A549 (cell line): ENCODE measurements at places on chromosomes 13 and 19. TPM values are rescaled to one million over a fixed set of nuclear protein-coding genes. Genes with fewer than 3 reads are reported as not detected.

Gene ZNF888
- not detected in 3 replicates for polyA plus RNA-seq

Gene FPR1
- 0.04 to 0.05 TPM in 2 of 3 replicates, not detected in the other for polyA plus RNA-seq

Gene FFAR2
- not detected in 3 replicates for polyA plus RNA-seq

Gene RASAL3
- not detected in 3 replicates for polyA plus RNA-seq

Gene IGSF23
- 0.35 to 0.45 TPM (median 0.42 TPM) in 3 replicates for polyA plus RNA-seq

Gene FXYD7
- 0.15 TPM in 1 of 3 replicates, not detected in the others for polyA plus RNA-seq

Gene FFAR1
- not detected in 3 replicates for polyA plus RNA-seq

Gene ZIC5
- 2.8 to 3.1 TPM (median 3.1 TPM) in 3 replicates for polyA plus RNA-seq

Gene KLK15
- polyA plus RNA-seq: not detected in 3 replicates

Gene NRTN
- polyA plus RNA-seq: 0.45 to 0.61 TPM (median 0.50 TPM) in 3 replicates

Gene NLRP9
- polyA plus RNA-seq: not detected in 3 replicates

Gene CFAP97D2
- not detected in 3 replicates for polyA plus RNA-seq

DNA sequence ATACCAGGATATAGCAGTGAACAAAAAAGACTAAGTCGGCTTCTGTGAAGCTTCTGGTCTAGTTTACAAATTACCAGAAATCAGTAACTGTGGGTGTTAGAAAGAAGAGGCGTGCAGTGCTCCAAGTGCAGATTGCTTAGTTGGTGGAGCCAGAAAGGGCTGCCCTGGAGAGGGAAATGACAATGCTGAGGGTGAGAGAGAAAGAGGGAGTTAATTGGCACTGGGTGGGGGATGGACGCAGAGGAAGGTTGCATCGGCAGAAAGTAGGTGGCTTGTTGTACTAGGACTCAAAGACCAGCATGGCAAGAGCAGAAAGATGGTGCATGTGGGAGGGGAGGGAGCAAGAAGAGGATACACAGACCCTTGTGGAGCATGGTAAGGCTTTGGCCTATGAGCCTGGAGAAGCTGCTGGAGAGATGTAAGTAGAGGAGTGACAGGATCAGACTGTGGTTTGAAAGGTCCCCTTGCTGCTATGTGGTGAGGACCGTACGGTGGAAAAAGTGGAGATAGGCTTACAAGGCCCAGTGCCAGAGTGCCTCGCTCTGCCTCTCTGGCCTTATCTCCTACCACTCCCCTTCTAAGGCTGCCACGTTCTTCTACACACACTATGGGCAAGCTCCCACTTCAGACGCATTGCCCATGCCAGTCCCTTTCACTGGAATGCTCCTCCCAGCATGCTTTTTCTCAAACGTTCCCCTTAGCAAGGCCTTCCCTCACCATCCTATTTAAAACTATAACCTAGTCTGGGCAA lies 13.5 kb downstream of the SMG9 start:
- DNase-seq: no peak

GRCh38 chr19:8363803-8364771 lies at the start of gene ANGPTL4:
TSS of gene ANGPTL4 (plus strand) at chr19:8364155. CDS start at chr19:8364322, 167 bp downstream.
- DNase-seq: peak; percentile 69

DNA sequence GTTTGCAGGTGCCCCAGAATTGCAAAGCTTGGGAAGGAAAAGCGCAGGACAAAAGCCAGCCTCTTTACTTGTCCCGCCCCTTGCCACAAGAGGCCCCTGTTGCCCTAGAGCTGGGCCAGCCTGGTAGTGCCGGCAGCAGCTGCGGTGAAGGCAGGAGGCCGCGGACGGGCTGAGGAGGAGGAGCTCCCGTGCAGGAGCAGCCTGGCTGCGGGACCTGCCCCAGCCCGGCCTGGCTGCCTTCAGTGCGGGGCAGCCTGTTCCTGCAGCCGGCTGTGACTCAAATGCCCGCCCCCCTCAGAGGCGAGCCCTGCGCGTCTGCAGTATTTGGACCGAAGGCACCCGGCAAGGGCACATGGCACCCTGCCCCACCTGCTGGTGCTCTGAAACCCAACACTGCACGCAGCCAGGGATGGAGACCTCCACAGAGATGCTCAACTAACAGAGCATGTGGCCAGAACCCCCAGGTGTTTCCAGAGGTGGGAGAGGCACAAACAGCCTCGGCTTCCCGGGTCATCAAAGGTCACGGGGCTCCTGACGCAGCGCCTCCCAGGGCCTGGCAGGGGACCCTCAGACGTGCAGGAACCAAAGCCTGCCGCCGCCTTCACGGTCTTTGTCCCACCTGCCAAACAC lies 29.7 kb downstream of the NAXD start:
- no peak for DNase-seq

- no peak for DNase-seq
Observed at GRCh38 chr13:106691341-106691740, 123.4 kb upstream of the ARGLU1 start.

GRCh38 chr13:113327391-113327765 lies 30.3 kb downstream of the LAMP1 start:
- DNase-seq: no peak

GRCh38 chr13:113562844-113563243 lies 21.7 kb upstream of the TFDP1 start:
- no peak for DNase-seq

GRCh38 chr13:27977476-27978300 lies 8.6 kb upstream of the CDX2 start:
- no peak for DNase-seq

DNA sequence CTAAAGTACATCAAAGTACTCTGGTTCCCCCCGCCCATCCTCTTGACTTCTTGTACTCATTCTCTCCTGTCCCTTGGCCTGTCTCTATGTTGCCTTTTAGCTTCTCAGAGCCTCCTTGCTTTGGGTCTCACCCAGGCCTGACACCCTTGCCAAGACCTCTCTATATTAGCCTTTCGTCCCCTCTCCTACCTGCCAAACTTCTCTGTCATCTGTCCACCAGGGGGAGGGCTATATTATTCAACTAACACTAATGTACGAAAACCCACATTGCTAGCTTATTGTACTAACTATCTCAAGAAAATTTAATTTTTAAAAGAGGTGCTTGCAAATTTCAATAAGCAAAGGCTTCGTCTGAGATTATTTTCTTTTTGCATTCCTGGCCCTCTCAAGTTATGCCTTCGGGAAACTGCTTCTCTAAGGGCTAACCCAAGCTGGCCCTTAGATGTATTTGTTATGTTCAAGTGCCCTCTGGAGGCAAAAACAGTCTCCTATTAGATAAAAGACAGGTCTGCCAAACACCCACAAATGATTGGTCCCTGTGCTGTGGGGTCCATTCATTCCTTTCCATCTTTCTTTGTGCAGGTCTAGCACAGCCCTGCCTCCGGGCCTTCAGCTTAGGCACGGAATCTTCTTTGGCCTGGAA lies 6.3 kb upstream of the MRPS31 start:
- DNase-seq: peak; percentile 35

DNA sequence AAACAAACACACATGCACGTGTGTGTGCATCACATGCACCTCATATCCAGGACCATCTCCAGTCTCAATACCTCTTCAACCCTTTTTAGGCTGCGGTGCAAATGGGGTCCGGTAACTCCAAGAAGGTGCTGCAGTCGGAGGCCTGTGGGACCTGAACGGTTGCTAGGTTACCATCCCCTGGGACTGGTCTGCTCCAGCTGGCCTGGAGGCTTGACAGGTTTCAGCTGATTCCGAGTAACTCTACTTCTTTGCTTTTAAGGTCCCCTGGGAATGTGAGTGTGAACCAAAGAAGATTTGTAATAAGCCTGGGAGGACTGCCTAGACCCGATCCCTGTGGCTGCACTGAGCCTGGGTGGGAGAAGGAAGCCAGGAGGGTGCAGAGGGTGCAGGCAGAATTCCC lies 117.5 kb downstream of the CCNA1 start:
- DNase-seq: no peak

DNA sequence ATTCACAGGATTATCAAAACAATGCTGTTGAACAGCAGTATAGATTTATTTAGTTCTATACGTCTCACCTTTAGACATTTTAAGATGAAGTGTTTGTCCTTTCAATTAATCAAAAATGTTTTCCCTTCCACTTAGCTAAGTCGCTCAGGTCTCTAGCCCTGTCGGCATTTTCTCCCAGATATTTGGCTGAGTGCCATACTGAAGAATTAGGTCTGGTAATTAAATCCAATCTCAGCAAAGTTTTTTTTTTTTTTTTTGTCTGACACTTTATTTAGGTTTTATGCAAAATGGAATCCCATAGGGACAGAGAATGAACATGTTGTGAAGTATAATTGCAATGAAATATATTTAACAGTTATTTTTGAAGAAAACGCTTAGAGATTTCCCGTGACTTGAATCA lies 44.1 kb downstream of the RFC3 start:
- DNase-seq: no peak

GRCh38 chr19:3108775-3109174 lies 14.6 kb downstream of the GNA11 start:
- DNase-seq: no peak

DNA sequence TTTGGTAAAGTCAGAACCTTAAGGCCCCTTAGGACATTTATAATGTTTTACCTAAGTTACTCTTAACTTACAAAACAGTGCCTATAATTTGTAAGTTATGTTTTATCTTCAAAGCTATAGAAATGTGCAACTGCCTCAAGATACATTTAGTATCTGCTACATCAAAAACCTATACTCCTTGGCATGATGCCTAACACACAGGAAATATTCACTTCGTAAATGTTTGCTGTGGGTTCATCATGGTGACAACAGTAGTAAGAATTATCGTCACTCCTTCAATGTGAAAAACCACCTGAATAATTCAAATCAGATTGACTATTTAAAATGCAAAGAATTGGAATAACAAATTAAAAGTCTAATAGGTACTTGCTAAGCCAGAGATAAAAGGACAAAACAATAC lies 184.1 kb downstream of the DIAPH3 start:
- no peak for DNase-seq

GRCh38 chr13:78341032-78341431 lies 262.3 kb downstream of the POU4F1 start:
- no peak for DNase-seq

GRCh38 chr13:73767191-73767741 lies 366.9 kb downstream of the KLF12 start:
- no peak for DNase-seq

- DNase-seq: no peak
Observed at GRCh38 chr13:98020271-98020670, 66.8 kb downstream of the IPO5 start.

GRCh38 chr13:43132911-43133310 lies 109.5 kb downstream of the DNAJC15 start:
- DNase-seq: no peak

- no peak for DNase-seq
Observed at GRCh38 chr19:3521104-3521445, 15.0 kb downstream of the FZR1 start.

- DNase-seq: no peak
Observed at GRCh38 chr13:24178847-24179485, 18.4 kb downstream of the SPATA13 start.

DNA sequence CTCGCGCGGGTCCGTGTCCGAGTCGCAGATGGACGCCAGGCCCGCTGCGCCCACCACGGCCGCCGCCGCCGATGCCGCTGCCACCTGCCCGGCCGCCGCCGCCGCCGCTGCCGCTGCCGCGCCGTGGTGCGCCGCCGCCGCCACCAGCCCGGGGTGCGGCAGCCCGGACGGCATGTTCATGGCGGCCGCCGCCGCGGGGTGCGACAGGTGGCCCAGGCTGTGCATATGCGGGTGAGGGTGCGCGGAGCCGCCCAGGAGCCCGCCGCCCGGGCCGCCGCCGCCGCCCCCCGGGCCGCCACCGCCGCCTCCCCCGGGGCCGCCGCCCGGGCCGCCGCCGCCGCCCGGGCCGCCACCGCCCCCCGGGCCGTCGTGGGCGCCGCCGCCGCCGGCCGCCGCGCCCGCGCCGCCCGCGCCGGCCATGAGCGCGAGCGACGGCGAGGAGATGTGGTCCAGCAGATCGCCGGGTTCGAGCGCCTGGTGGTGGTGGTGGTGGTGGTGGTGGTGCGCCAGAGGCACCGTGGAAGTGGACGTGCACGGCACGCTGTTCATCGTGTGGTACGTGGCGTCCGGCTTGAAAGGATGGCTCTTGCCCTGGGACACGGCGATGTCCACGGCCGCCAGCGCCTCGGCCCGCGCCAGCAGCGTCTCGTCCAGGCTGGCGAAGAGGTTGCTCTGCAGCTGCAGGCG lies 1.3 kb downstream of the POU4F1 start:
- no peak for DNase-seq

DNA sequence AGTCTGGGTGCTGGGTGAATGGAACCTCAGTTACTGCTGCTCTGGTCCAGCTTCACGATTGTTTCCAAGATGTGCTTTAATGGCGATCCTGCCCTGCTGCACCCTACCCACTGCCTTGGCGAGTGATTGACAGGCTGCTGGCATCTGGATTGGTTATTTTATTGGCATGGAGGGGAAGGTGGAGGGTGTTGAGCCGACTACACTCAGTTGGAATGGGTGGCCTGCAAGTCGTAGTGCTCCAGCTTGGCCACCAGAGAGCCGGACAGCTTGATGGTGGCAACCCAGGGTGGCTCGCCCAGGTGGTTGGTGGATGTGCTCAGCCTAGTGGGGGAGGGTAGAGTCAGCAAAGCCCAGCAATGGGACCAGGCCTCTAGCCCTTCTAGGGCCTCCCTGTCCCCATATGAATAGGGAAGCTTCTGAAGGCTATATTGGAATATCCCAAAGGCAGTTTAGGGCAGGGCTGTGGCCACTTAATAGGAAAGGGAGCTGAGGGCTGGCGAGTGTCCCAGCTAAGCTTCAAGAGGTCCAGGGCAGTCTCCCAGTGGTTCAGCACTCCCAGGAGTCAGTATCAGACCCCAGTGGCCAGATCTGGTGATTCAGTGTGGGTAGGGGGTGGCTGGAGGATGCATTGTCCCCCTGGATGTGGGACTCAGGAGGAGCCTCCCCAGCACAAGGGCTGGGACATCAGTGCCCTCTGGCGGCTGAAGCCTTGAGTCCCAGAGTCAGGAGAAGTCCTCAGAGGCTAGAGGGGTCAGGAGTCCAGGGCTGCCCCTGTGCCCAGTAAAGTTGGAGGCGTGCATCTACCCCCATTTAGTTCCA lies 3.4 kb downstream of the GGN start:
- peak; percentile 75 for DNase-seq

GRCh38 chr19:2083174-2083854 lies 12.8 kb downstream of the MOB3A start:
- no peak for DNase-seq

DNA sequence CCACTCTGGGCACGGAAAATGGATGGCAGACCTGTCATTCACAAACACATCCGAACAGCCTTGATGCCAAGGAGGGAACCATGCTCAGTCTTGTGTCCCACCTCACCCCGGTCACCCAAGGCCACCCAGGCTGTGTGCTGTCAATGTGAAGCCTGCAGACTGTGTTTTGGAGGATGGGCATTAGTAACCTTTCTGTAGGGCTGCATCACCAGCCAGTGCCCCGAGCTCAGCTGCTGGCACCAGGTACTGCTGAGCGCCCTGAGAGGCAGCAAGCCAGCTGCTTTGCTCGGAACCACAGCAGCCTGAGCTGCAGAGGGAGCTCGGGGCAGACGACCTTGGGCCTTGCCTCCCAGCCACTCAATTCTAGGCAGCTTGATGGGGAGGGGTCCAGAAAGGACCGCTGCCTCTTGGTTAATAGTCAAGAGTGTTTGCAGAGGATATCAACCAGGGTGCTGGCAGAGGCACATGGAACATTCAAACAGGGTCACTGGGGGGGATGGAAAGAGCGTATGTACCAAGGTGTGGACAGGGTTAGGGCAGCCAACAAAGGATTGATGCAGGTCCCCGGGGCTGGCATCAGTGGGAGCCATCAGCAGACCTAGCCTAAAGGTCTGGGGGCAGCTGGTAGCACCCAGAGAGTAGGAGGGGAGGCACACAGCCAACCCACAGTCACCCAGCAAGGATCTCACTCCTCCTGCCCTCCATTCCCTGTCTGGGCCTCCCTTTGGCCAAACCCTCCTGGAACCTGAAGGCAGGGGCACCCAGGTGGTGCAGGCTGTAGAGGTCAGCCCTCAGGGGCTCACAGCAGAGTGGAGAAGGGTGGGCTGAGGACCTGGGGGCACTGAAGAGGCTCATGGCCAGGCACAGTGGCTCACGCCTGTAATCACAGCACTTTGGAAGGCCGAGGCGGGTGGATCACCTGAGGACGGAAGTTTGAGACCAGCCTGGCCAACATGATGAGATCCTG lies 8.1 kb downstream of the VSTM2B start:
- no peak for DNase-seq
